CD8-positive, alpha-beta T cell (primary cell): ENCODE measurements at places on chromosomes 7 and 10. TPM values are rescaled to one million over a fixed set of nuclear protein-coding genes. Genes with fewer than 3 reads are reported as not detected.

DNA sequence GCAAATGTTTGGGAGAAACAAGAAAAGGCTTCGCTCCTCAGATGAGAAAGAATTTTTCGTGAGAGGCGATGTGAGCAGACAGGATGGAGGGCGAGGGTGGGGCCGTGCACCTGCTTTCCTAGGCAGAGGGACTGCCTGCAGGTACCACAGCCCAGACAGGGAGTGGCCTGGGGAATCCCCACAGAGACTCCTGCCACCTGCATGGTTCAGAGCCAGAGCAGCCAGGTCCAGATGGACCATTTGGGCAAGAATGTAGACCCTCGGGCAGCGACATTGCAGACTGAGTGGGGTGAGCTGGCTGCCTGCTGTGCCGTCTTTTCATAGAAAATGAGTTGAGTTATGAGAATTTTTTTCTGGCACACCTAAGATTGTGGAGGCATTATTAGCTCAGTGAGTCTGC is 216.8 kb downstream of the SNX10 start:
- no peak for DNase-seq

DNA sequence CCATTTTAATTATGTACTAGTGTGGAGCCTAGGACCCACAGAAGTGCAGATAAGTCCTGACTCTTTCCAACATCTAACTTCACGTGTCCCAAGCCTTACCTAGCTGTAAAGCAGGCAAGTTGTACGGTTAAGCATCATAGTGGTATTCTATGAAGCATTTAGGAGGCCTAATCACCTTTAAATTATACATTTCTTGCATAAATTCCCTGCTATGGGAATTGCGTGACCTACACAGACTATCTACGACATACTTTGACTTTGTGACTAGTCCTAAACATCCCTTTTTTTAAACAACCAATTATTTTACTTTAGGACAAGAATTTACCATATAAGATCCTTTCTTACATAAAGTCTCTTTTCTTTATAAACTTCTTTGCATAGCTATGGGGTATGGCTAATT is 37.7 kb upstream of the LRGUK start:
- no peak for DNase-seq

- no peak for DNase-seq
Observed at GRCh38 chr10:71963351-71964097, 671 bp upstream of the CHST3 start.

The MACROH2A2 gene
- total RNA-seq: 2.6 TPM

The TMEM213 gene
- not detected for total RNA-seq
